Fibroblast of skin of right biceps (primary cell): ENCODE measurements at places on chromosomes 12 and 14.

- DNase-seq, result no peak
Observed at GRCh38 chr14:93954900-93955849, 21.2 kb downstream of the ASB2 start.

DNA sequence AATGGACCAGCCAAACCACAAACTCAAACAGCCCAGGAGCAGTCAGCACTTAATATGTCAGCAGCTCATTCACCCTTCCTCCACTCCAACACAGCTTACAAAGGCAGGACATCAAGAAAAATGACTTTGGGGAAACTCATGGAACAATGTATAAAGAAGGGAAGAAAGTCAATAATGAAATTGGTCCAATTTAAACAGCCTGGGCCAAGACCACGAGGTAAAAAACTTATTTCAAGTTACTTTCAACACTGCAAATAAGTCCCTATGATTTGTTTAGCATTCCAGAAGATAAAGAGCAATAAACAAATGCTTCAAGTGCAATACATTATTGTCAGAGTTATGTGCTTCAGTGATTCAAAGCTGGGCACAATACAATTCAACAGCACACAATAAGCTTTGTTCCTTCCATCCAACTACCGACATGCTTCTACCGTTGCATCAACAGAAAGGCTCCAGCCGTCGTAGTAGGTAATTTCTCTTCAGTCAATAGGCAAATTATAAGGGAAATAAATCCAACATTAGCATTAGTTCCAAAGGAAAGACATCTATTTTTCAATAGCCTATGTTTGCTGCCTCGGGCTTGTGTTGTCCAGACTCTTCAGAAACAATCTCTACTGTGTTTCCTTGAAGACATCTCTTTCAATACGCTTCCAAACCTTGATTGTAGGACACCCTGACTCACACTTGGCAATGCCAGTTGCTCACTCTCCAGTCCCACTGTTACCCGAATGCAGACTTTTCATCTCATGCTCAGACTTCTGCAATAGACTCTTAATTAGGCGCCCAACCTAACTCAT is 225.7 kb downstream of the NUAK1 start:
- DNase-seq, result peak; percentile 27

DNA sequence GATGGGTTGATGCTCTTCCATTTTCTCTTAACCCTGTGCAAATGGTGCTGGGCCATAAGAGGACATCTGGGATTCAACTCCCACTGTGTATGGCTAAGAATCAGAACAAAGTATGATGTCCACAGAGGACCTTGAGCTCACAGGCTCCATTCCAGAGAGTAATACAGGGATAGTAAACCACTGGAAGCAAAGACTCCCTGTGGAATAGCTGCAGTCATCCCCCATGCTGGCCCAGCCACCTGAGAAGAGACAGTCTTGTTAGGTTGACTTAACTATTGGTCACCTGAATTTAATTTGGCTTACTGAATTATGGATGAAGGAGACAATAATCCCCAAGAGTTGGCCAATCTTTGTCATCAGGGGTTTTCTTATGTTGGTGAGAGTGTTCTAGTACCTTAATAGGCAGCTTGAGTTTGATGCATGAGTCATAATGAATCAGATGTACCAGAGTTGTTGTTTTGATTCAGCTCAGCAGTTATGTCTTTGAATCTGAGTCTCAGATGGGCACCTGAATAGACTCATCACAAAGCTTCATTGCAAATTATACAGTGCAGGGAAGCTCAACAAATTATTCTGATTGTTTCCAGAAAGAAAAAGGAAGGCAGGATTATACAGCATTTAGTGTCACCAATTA is 122.7 kb downstream of the SSPN start:
- DNase-seq, result peak; percentile 73

DNA sequence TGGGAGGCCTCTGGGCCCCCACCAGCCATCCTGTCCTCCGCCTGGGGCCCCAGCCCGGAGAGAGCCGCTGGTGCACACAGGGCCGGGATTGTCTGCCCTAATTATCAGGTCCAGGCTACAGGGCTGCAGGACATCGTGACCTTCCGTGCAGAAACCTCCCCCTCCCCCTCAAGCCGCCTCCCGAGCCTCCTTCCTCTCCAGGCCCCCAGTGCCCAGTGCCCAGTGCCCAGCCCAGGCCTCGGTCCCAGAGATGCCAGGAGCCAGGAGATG is 729 bp upstream of the GAPDH start:
- DNase-seq, result no peak

DNA sequence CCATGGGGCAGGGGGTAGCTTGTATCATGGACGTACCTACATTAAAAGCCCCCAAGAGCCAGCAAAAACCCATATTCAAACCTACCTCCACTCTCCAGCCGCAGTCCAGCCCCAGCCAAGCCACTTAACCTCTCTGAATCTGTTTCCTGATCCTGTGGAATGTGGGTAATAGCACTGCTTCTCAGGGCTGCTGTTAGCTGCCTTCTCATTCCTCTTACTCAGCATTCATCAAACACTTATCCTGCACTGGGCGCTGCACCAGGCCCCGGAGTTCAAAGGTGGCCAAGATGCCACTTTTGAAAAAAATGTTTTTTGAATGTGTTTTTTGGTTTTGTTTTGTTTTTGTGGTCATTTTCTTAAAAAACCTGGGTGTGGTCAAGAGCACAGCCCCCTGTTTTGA is 237.4 kb downstream of the CHST11 start:
- no peak for DNase-seq

GRCh38 chr12:89721291-89721987 is 12.8 kb upstream of the ATP2B1 start:
- no peak for DNase-seq
